ENCODE measurements at places on chromosomes 5 and 9.

GRCh38 chr9:23321049-23321448, 505.0 kb downstream of the ELAVL2 start:
- DNase-seq = no peak

DNA sequence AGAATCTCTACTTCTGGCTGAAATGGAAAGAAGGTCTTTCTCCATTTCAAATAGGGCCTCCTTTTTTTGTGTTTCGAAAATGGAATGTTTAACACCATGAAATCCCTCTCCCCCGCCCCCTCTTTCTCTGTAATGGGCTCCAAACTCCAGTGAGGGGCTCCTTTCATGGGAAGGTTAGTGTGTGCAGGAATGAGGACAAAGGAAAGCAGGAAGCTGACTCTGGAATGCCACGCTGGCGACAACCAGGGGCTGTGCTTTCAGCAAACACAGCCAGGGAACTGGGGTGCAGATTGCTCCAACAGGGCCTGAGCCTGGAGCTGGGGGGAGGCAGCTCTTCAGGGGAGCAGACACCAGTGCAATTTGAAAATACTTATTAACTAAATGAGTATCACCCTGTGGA, 82.8 kb downstream of the CRB2 start:
- no peak for DNase-seq

GRCh38 chr5:58498340-58498942, 7.2 kb downstream of the GAPT start:
- DNase-seq = no peak

DNA sequence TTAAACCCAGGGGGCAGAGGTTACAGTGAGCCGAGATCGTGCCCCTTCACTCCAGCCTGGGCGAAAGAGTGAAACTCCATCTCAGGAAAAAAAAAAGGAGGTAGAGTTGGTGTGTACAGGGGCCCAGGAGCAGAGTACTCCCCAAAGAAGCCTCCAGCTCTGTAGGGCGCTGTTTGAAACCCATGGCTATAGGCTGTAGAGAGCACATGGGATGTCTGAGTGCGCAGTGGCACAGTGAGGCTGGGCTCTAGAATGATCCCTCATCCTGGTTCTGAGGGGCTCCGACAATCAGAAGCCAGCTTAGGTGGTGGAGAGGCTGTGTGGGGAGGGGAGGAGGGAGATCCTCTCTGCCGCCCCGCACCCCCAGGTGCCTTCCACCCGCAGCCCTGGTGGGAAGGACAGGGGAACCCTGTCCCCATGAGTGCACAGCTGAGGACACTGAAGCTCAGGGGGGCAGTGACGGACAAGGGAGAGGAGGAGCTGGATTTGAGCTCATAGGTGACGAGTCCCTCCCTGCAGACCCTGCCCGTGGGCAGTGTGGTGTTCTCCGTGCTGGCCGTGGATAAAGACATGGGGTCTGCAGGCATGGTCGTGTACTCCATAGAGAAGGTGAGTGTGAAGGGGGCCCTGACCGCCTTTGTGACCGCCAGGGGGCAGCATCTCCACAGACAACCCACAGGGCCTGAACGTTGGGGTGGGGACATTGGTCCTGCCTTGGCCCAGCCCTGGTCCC, 24.6 kb downstream of the CDHR2 start:
- no peak for DNase-seq

GRCh38 chr5:143812085-143812705, at the start of gene HMHB1:
Gene HMHB1, plus strand, starts transcription at chr5:143812161.
- DNase-seq = no peak

- no peak for DNase-seq
Measured at GRCh38 chr9:109602987-109603386, 104.9 kb upstream of the PTPN3 start.
